ENCODE measurements at places on chromosomes 2 and 18. TPM values are rescaled to one million over a fixed set of nuclear protein-coding genes. Genes with fewer than 3 reads are reported as not detected.

DNA sequence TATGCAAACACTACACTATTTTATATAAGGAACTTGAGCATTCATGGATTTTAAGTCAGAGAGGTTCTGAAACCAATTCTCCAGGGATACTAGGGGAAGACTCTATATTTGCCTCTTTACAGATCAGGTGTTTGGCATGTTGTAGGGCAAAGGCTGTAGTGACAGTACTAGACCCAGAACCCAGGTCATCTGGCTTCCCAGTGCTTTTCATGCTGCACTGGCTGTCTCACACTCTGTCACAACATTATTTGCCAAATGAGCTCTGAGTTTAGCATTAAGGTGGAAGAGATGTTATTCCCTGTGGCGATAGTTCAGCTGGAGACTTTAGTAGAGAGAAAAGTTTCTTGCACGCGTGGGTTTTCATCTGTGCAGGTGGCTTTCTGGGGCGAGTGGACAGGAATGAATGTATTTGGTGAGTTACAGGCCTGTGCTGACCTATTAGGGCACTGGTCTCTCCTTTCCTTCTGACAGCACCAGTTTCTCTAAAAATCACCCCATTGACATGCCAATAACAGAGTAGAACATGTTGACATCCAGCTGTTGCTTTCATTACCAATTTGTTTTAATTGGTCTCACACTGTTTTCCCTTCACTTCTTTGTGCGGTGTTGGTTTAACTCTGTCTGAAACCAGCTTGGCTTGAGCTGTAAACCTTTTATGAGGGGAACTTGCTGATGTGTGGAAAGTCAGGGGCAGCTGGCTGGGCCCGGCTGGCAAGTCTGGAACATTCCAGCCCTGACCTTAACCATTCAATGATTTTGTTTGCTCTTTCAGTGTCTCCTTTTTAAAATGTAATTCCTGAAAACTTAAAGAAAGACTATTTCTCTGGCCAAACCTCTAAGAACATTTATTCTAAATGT lies 643.0 kb upstream of the FAM98A start:
- DNase-seq, result no peak

DNA sequence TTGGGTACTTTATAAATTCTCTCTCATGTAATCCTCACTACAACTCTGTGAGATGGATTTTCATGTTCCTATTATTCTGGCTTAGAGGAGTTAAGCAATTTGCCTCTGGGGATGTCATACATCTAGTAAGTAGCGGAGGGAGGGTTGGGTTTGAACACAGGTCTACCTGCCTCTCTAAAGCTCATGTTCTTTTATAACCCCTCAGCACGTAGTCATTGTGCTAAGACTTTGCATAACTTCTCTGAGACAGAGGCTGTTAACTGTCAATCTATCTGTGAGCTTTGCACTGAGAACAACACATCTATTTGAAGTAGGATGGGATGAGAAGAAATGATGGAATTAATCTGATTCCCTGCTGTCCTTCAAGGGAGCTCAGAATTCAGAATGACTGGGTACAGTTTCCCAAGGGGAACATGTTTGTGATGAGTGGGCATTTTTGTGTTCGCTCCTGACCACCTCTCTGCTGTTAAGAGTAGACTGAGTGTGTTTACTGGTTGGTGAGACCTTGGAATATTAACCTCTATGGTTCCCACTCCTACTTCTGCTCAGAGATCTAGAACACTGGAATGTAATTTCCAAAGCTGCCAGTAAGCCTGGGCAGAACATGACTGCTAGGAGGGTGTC lies 320.7 kb downstream of the SLC8A1 start:
- DNase-seq, result no peak

- DNase-seq, result peak; percentile 85
These were observed 36.9 kb downstream of the RAPH1 start for GRCh38 chr2:203498161-203498560.

Gene RPL37A
- 1,508 TPM for total RNA-seq

Gene IL1R1
- 24.2 TPM for total RNA-seq

Gene GPR75
- total RNA-seq, result 1.6 TPM

Gene IGFBP5
- total RNA-seq, result 6.1 TPM
